NCI-H460 (cell line): ENCODE measurements at places on chromosomes 11 and 22.

DNA sequence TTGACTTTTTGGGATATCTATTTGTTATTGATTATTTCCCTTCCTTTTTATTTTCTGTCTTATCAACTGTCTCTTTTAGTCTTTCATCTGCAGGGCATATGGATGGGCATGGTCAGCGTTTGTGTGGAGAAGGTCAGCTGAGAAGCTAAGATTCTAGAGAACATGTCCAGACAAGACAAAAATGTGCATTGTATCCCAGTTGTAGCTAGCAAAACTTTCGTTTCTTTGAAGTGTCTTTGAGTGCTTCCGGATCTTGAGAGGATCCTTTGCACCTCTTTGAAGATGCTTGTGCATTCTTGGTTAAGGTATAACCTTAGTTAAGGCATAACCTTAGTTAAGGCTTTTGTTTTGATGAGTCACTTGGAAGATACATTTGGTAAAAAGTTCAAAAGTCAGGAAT is 329.9 kb upstream of the LRRC4C start:
- DNase-seq: no peak

GRCh38 chr22:28112190-28112544 is 193.1 kb upstream of the PITPNB start:
- DNase-seq: no peak

DNA sequence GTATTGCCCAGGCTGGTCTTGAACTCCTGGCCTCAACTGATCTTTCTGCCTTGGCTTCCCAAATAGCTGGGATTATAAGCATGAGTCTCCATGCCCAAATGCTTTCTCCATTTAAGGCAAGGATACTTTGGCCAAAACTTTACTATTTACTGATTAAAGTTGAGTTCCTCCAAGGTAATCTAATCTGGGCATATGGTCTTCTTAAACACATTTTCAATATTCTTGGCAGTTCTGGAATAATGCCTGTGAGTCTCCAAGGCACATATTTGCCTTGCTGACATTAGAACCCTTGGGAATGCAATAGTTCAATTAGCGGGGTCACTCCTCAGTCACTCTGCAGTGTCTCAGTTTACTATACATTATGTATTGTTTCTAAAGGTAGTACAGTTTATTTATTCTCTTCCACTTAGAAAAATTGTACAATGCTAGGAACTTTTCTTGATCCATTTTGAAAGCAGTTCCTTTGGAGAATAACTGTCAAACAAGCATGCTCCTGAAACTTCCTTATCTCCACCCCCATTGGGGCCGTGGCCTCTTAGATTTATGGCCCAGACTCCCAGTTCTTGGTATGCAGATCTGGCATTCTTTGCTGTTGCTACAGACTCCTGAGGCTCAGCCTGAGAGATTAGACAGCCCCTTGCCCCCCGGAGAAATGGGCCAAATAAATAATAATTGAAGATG is 13.1 kb upstream of the RAB38 start:
- DNase-seq: no peak

DNA sequence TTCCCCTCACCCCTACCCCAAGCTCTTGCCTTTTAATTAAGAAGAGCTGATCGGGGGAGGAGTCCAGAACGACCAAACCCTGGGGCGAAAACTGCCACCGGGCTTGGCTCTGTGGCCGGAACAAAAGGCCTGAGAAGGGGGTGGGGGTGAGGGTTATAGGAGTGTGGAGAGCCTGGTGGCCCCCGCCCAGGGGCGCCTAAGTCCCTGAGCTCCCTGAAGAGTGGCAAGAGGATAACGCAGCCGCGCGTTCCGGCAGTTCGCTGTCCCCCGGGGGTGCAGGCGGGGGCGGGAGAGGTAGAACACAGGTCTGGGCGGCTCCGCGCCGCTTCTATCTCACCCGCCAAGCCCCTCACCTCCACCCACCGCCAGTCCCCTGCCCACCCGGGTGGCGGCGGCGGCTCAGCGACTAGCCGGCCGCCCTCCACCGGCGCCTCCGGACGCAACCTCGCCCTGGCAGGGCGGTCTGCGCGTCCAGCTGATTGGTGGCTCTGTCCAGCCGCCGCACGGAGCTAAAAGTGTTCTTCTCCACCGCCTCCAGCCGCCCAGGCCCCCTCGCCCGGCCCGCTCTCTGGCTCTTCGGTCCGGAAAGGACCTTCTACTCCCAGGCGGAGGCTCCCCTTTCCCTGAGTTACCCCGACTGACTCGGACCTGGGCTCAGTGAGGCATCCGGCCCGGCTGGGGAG is 18.7 kb upstream of the BDNF start:
- no peak for DNase-seq

- DNase-seq: no peak
Observed at GRCh38 chr11:116643521-116643920, 129.3 kb downstream of the BUD13 start.

- DNase-seq: no peak
Observed at GRCh38 chr11:34656062-34656720, 35.3 kb downstream of the EHF start.

DNA sequence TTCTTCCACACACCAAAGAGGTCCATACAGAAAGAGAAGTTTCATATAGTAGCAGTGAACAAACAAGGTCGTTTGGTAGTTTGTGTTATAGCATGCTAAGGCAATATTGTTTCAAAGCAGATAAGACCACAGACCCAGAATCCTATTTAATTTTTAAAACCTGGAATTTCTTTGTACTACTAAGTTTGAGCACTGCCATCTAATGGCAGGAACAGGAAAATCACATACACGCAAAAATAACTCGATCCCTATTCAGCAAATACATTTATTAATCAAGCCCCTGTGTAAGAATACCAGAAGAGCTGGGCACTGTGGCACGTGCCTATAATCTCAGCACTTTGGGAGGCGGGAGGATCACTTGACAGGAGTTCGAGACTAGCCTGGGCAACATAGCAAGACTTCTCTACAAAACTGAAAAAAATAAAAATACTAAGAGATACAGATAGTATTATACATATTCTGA is 2.9 kb upstream of the BTBD10 start:
- no peak for DNase-seq

- no peak for DNase-seq
Observed at GRCh38 chr11:132901638-132902471, 630.4 kb downstream of the OPCML start.

GRCh38 chr22:36753120-36753802 is 22.7 kb downstream of the IFT27 start:
- DNase-seq: no peak

DNA sequence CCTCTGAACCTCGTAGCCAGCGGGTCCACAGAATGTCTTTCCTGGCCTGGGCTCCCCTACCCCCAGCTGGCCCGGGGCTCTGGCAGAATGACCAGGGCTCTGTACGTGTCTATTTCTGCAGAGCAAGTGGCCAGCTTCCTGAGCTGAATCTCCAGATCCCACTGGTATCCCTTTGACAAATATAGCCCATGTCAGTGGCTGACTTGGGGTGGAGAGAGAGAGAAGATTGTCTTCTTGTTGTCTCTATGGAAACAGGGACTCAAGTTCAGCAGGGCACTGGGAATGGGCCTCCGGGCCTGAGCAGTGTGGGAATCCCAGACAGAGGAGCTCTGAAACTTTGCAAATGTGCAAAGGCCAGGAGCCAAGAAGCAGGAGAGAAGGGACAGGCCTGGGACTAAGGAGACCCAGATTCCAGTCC is 33.9 kb downstream of the ANO1 start:
- peak; percentile 26 for DNase-seq

- no peak for DNase-seq
Observed at GRCh38 chr11:78742430-78742829, 167.8 kb upstream of the NARS2 start.

- no peak for DNase-seq
Observed at GRCh38 chr11:71476031-71476430, 23.0 kb downstream of the NADSYN1 start.
